ENCODE measurements at places on chromosomes 7 and 10.

GRCh38 chr10:132925614-132926013, 16.8 kb downstream of the CFAP46 start:
- no peak for DNase-seq

- no peak for DNase-seq
Observed at GRCh38 chr7:67019562-67020390, 23.1 kb downstream of the TYW1 start.

DNA sequence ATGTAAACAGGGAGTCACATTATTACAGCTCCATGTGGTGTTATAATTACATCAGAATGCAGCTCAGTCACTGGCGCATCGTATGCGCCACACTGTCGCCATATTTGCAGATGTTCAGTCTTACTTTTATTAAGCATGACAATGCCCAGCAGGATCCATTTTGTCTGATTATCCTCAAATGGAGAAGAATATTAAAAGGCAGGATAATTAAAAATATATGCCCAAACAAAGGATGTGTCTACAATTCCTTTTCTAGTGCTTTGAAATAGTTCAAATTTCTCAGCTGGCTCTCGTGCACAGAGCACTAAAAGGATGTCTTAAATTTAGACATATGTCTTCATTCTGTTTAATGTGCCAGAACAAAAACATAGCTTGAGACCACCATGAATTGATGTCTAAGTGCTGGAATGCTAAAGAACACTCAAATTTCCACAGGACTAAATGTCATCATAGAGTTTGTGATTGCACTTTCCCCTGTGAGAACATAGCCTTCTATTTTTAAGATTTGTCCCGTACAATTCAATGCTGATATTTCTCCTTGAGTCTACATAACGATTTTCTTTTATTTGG, 168.0 kb downstream of the DKK1 start:
- no peak for DNase-seq

DNA sequence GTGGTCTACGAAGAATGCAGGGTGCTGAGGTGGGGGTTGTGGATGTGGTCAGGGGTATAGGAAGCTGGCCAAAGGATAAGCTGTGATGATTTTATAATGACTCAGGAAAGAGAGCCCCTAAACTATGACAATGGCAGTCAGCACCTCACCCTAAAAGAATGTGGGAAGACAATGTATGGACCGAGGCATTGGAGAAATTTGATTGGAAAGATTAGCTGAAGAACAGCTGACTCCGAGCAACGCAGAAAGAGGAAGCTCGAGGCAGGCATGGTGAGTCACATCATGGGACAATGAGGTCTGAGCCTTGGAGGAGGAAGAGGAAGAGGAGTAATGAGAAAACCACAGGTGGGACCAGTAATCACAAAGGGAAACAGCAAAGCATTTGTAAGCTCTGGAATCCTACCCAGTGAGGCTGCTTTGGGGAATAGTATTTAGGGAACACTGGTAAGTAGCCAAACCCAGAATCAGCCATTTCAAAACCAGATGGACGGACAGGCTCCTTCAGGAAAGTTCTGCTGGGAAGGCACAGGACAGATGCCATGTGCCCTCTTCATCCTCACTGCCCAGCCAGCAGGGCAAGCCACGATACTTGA, 295.4 kb downstream of the PRPF18 start:
- peak; percentile 43 for DNase-seq

GRCh38 chr10:58137813-58138212, 129.9 kb downstream of the IPMK start:
- no peak for DNase-seq

- DNase-seq, result no peak
Observed at GRCh38 chr10:49189422-49189821, 1.2 kb upstream of the TMEM273 start.

- no peak for DNase-seq
Observed at GRCh38 chr10:76632767-76633051, 1004.9 kb downstream of the KCNMA1 start.

DNA sequence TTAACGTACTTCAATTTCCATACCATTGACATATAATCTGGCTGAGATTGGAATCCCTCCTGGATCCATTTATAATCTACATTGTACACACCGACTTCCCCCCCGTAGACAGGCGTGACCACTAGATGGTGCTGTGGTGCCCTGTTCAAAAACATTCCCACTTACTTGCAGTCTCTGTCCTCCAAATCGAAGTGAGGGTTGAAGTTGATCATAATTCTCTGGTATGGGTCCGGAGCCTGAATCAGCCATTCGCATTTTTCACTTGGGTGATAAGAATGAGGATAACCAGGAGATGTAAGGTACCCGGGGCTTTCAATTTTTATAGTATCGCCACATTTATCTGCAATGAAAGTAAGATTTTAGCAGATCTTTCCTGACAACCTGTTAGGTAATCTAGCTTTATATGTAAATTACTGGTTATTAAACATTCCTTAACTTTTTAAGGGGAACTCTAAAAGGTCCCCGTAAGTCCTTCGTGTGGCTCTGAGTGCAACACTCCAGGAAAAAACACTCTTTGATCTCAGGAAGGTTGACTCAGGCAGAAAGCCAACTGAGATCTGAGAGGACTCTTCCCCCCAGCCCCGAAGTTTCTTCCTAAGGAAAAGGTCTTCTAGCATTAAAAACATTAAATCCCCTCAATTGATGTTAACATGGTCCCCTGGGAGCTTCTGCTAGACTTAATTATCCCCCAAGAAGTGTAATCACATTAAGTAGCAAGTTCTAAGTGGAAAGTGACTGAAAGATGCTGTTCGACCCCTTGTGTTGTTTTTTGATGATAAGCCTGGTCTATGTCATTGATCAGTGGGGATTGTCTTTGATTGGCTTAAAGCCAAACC, 3.7 kb downstream of the NRP1 start:
- DNase-seq, result peak; percentile 96

DNA sequence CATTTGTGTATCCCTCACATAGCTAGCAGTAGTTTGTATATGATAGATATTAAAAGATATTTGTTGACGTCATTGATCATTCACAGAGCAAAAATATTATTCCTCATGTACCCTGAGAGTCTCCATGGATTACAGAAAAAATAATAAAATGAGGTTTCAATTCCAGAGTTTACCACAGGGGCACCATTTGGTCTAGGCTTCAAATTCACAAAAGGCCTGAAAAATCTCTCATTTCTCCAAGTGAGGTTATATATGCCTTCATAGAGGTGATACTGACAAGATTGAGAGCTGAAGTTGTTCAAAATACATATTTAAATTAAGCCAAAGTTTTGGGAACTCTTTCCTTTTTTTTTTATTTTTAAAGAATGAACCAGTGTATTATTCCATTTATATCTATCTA, 52.7 kb downstream of the TMEM26 start:
- DNase-seq, result no peak

DNA sequence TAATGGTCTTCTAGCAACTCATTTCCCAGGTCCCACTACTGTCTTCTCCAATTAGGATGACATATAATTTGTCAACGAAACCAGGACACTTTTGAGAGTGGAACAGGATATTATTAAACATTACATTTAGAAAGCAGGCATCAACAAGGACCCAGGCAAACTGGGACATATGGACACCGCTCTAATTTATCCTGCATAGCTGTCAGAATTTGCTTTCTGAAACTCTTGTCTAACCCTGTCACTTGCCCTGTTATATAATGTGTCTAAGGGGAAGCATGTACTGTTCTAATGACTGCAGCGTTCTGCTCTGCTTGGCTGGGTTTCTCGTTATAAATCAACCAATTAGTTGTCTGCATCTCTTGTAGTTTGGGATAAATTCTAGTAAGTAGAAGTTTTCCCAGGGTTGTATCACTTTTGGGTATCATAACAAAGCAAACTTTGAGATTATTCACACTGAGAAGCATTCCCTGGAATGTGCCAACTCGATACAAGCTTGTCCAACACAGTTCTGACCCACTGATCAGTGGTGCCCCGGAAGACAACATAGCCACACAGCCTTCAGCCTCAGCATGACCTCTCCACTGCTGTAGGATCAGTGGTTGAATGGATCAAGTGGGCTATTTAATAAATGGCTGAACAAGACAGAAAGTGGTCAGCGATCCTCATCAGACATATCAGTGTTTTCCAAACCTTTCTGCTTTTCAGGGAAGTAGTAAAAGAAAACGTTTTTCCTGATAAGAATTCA, 228.1 kb downstream of the KIF20B start:
- no peak for DNase-seq

- no peak for DNase-seq
Observed at GRCh38 chr7:123879628-123880027, 34.7 kb downstream of the HYAL4 start.

GRCh38 chr7:138549082-138549481, 89.0 kb downstream of the TRIM24 start:
- no peak for DNase-seq

DNA sequence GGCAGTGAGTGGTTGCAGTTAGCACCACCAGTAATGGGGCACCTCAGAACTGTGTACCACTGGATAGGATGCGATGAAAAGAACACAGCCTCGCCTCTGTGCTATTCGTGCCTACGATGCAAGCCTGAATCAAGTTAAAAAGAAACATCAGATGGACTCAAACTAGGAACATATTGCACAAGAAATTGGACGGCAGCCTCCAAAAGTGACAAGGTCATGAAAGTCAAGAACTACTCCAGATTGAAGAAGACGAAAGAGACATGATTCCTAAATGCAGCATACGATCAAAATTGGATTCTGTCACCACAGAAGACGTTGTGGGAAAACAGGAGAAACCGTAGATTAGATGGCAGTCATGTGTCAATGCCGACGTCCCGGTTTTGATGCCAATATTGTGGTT, 648.1 kb upstream of the FOXK1 start:
- DNase-seq, result no peak

- DNase-seq, result no peak
Observed at GRCh38 chr7:82442492-82443035, 1.0 kb downstream of the CACNA2D1 start.

- DNase-seq, result no peak
Observed at GRCh38 chr7:80533287-80533686, 21.4 kb upstream of the GNAT3 start.

- peak; percentile 62 for DNase-seq
Observed at GRCh38 chr7:42479816-42480633, 243.0 kb upstream of the GLI3 start.

DNA sequence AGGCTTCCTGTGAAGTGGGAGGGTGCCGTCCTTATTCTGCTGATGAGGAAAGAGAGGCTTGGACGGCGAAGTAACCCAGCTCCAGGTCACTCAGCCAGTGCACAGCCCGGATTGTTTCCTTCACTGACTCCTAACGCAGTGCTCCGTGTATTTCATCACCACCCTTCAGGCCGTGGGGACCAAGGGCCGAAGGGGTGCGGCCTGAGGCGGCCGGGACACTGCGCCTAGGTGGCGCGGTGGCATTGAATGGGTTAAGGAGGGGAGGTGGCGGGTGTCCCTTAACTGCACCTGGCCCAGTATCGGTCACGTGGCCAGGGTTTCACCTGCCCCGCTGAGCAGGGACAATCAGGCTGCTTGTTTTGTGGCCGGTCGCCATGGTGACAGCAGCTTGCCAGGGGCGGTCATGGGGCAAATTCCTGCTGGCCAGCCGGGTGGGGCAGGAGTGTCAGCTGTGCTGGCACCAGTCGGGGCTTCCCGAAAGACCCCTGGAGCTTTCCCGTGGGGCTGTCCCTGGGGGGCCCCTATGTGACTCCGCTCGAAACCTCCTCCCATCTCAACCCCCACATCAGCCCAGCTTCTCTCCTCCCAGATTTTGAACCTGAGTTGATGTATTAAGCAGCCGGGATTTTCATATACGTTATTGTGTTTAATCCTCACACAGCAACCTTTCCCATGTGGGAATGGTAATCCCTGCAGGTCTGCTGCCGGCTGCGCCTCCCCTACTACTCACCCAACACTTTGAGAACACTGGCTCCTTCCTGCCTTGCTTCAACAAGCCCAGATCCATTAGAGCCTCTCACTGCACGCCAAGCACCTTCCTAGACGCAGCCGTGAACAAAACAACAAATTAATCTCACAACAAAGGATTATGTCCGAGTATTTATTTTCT, 4.4 kb upstream of the ABHD11 start:
- no peak for DNase-seq

DNA sequence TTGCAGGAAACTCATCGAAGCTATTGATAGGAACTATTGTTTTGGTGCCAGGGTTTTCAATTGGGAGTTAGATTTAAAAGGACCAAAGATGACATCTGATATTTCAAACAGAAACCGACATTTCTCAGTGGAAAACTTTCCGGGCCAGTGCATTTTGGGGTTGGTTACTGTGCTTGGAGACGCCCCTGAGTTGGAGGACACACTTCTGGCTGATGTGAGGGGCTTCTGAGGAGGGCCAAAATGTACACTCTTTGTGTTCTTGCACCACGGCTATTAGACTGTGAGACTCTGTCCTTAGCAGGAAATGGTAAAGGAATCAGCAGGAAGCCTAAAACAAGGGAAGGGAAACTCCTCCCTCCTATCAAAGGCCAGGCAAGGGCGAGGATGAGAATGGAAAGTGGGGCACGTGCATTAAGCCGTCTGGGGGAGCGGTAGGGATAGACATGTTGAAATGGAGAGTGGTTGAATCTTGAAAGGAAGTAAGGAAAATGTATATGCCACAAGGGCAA, 1.8 kb upstream of the SRGN start:
- no peak for DNase-seq

GRCh38 chr10:123807444-123808035, 84.1 kb downstream of the CPXM2 start:
- DNase-seq, result no peak

- DNase-seq, result no peak
Observed at GRCh38 chr10:69073736-69074364, 14.1 kb upstream of the SRGN start.

- no peak for DNase-seq
Observed at GRCh38 chr7:2613931-2614600, 17.7 kb upstream of the TTYH3 start.

DNA sequence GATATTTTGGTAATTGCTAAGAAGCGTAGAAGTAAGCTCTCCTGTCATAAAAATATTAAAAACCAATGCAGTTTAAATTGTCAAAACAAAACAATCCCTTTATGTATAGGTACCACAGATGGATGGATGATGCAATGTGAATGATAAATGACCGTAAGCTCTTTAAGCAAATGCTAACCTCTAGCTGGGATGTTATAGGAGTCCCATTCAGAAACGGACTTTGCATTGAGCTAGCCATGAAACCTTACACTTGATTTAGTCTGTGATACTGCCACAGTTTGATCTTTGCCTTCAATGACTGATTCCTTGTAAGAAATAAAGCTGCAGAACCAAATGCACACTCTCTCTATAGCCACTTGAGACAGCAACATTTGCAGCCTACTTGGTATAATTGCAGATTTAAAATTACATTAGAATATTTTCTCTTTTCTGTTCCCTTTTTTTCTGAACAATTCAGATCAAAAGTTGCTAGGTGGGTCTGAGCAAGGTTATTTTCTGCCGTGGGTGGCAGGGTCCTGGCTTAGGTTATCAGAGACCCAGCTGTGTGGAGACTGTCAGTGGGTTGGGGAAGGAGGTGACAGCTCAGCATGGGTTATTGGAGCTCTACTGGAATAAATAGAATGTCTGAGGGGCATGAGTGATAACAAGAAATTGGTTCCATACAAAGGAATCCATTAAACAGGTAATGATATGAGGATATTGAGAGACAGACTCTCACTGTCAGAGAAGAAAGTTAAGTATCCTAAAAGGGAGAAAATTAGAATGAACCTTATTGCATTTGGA, 258.8 kb upstream of the CDC14C start:
- DNase-seq, result no peak
